ENCODE measurements at places on chromosomes 16 and 17.

- no peak for DNase-seq
Measured at GRCh38 chr17:59436900-59437299, 105.4 kb downstream of the YPEL2 start.

DNA sequence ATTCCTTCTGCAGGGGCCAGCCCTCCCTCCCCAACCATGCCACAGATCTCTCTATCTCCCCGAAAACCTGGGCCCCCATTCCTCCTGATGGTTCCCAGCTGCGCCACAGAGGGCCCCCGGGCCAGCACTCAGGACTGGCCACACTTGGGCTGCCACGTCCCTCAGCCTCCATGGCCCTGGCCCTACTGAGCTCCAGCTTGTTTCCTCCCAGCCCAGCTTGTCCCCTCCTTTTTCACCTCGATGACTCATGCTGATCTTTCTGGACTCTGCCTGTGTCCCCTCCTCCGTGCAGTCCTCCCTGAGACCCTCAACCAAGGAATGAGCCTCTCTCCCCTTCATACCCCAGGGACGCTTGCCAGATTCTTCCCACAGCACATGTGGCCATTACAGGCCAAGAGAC lies 10.9 kb upstream of the FAM83G start:
- no peak for DNase-seq

DNA sequence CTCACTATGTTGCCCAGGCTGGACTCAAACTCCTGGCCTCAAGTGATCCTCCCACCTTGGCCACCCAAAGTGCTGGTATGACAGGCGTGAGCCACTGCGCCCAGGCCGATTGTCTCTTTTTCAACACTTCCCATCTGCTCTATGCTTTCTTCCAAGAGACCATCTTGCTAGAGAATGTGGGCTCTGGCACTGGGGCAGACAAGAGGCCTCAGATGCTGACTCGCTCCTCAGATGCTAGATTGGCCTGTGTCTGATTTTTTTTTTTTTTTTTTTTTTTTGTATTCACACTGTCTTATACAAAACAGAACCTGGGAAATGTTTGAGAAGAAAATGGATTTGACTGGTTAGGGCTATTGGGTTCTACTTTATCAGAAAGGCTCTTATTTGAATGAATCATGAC lies 58.2 kb downstream of the CYB5D2 start:
- no peak for DNase-seq

DNA sequence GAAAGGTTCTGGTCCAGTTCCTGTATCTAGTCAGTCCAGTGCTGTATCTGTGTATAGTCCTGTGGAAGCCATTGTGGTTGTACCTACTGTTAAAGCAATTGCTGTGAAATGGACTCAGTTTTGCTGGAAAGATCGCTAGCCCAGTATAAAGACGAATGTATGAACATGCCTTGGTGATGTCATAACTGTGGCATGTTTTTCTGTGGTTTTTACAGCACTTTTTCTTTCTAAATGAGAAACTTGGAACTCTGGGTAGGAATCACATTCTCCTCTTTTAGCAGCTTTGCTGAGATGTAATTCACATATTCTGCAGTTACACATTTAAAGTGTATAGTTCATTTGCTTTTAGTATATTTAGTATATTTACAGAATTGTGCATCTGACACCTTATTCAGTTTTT lies 58.1 kb downstream of the MAP2K4 start:
- peak; percentile 87 for DNase-seq

GRCh38 chr16:27436065-27436464 lies 34.1 kb downstream of the IL21R start:
- no peak for DNase-seq

GRCh38 chr17:9806699-9807098 lies 15.2 kb downstream of the GSG1L2 start:
- DNase-seq = no peak

DNA sequence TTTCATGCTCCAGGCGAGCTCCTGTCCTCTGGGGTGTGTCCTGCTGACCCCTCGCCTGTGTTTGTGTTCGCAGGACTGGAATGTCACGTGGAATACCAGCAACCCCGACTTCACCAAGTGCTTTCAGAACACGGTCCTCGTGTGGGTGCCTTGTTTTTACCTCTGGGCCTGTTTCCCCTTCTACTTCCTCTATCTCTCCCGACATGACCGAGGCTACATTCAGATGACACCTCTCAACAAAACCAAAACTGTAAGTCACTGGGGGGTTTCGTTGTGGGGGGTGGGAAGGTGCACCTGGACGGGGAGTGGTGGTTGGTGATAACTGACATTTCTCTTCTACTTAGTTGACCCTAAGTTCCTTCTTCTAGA lies 58.3 kb downstream of the ABCC1 start:
- no peak for DNase-seq

DNA sequence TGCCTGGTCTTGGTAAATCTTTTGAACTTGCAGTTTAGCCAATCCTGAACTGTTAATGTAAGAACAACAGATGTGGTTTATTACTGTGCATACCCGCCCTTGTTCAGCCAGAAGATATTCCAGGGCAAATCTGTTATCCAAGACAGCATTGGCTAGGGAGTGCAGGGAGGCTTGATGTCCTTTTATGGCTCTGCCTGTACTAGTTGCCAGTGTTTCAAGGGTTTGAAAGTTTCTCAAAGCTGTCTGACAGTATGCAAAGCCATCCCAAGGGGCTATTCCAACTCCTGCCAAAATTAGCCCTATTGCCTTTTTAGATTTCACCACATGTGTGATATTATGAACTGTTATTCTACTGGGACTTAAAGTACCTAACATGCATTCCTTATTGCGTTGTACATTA lies 30.1 kb downstream of the LCMT1 start:
- DNase-seq = peak; percentile 57

GRCh38 chr17:42111265-42111636 lies 1.3 kb downstream of the DHX58 start:
- no peak for DNase-seq

GRCh38 chr16:1772362-1772907 lies at the start of gene EME2:
EME2 (plus strand) TSS chr16:1772810; CDS start chr16:1773228, 418 bp downstream.
- no peak for DNase-seq

GRCh38 chr17:43014020-43014648 lies 7.5 kb downstream of the IFI35 start:
- DNase-seq = no peak

- no peak for DNase-seq
Measured at GRCh38 chr16:78396046-78396445, 296.6 kb downstream of the WWOX start.

- peak; percentile 42 for DNase-seq
Measured at GRCh38 chr17:55533608-55534007, 22.4 kb upstream of the SMIM36 start.

GRCh38 chr16:23223368-23223767 lies 40.8 kb downstream of the SCNN1G start:
- no peak for DNase-seq

GRCh38 chr17:59277031-59277430 lies 54.4 kb upstream of the YPEL2 start:
- no peak for DNase-seq

GRCh38 chr17:48611213-48611612 lies 396 bp upstream of the HOXB7 start:
- no peak for DNase-seq

DNA sequence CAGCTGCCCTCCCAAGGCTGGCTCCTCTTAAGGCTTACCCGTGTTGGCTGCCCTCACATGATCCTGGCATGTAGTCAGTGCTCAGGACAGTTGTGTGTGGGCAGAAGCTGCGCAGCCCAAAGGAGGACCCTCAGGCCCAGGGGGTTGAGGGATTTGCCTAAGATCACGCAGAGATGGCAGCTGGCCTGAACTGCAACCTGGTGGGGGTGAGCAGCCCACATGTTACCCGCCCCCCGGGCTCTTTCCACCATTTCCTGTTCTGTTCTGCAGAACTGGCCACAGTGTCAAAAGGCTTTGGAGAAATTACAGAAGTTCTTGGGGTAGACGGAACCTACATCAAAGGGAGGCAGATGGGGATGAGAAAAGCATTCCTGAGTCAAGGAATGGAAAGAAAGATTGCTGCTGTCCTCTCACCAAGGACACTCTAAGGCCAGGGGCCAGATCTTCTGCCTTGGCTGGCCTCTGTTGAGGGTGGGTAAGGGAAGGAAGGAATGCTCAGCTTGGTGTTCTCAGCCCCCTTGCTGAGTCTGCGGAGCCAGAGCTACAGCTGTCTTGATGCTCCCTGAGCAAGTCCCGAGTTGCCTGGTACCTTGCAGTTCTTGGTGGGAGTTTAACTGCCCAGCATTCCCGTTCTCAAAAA lies 53.0 kb downstream of the EPN2 start:
- no peak for DNase-seq

- DNase-seq = peak; percentile 6
Measured at GRCh38 chr16:66798161-66798560, 3.2 kb downstream of the TERB1 start.

GRCh38 chr16:50718061-50718760 lies 23.7 kb upstream of the CYLD start:
- no peak for DNase-seq

GRCh38 chr17:43126911-43127290 lies 1.7 kb upstream of the BRCA1 start:
- DNase-seq = no peak

DNA sequence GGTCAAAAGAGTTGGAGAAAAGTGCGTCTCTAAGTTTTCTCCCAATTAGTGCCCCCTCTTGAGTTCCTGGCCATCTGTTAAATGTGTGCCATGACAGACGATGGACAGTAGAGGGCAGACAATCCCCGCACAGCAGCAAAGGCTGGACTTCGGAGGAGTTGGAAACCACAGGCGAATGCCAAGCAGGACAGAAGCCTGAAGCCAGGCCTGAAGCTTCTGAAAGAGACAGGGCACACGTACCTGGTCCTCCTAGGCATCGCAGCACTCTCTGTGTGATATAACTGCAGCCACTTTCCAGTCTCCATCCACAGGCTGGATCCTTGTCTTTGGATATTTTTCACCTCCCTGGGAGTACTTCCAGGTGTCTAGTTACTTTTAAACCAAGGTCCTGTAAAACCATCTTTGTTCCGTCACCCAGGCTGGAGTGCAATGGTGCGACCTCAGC lies 14.5 kb downstream of the C17orf100 start:
- DNase-seq = peak; percentile 60
